ENCODE measurements at places on chromosomes 5 and 9.

DNA sequence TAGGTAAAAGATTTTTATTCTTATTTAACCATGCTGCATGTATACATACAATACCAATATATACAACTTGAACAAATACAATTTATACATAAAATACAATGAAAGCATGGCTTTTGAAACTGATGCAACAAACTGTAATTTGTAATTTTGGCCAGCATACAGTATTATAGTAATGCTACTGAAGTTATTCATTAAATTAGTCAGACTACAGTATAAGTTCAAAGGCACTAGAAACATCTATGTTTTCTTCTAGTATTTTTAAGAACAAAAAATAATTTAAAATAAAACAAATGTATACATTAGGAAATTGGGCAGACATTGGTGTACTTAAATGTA lies 18.8 kb downstream of the IL4 start:
- no peak for DNase-seq

- no peak for DNase-seq
These were observed 2.0 kb downstream of the MYO10 start for GRCh38 chr5:16934123-16934522.

GRCh38 chr9:107273634-107274033 lies 9.4 kb upstream of the RAD23B start:
- DNase-seq: no peak

DNA sequence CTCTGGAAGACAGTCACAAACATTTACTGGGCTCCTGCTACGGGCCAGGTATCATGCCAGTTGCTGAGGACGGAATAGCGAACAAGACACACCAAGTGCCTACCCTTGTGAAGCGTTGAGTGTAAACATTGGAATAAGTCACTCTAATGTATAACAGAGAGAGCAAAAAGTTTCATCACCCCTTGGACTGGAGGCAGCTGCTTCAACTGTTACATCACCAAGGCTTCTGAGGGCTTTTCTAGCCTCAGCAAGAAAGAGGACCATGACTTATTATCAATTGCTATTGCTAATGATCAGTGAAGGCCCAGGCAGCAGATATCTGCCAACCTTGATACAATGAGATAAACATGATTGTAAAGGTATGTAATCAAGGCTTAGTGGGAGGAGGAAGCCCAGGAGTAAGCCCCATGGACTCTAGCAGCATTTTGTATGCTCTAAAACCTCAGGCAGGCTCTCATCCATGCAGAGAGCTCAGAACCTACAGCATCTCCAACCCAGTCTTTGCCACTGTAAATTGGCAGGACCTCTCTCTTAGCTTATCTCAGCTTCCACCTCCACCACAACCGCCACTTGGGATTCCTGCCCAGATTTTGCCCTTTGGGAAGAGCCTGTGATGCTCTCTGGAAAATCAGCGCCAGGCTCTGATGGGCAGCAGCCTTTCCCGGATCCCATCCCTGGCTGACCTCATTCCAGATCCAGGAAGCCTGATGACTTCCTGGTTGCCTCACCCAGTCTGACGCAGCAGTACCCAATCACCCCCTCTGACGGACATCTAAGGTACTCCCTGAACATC lies 54.5 kb downstream of the ADAM19 start:
- no peak for DNase-seq

GRCh38 chr9:121447321-121447834 lies 52.3 kb downstream of the GGTA1 start:
- DNase-seq: no peak

DNA sequence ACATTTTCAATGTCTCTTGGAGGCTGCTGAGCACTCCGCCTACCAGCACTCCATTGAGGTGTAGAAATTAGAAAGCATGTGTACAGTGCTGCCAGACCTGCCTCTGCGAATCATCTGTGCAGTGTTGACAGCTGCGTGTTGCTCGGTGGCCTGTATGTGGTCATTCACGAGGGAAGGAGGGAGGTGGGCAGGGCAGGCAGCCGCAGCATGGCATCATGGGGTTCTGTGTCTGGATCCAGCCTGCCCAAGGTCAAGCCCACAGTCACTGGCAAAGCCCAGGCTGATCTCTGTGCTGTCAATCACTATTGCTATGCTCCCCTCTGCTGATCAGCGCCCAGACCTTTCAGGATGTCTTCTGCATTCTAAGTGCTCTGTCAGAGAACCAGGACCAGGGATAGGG lies 8.0 kb upstream of the PDZD2 start:
- DNase-seq: no peak

DNA sequence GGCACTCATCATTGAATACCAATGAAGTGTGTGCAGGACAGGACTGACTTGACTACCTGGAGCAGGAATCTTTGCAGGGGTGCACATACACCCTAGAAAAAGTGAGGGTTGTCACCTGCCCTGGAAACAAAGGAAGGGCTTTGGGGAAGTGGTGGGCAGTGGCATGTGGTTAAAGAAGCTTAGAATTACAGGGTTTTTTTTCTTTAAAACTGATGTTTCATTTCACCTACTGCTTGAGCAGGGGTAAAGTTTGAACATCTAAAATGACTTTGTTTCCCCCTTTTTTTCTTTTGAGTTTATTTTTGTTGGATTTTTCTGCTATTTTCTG lies 2.0 kb upstream of the KDM3B start:
- no peak for DNase-seq

DNA sequence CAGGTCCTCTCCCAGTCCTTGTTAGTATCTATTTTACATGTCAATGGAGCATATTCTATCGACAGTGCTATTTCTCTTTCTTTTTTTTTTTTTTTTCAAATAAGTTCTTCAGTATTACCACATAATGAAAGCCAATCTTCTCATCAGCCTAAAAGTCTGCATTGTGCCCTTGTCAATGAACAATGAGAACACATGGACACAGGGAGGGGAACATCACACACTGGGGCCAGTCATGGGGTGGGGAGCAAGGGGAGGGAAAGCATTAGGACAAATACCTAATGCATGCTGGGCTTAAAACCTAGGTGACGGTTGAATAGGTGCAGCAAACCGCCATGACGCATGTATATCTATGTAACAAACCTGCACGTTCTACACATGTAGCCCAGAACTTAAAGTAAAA lies 47.7 kb upstream of the TEX48 start:
- DNase-seq: no peak

GRCh38 chr5:180558232-180558631 lies 33.1 kb downstream of the SCGB3A1 start:
- DNase-seq: no peak

- no peak for DNase-seq
These were observed 16.7 kb downstream of the TCF7 start for GRCh38 chr5:134131165-134131564.

- DNase-seq: no peak
These were observed 138.6 kb downstream of the C5orf15 start for GRCh38 chr5:133829786-133830185.

- no peak for DNase-seq
These were observed 136.2 kb downstream of the DMXL1 start for GRCh38 chr5:119207105-119207504.

DNA sequence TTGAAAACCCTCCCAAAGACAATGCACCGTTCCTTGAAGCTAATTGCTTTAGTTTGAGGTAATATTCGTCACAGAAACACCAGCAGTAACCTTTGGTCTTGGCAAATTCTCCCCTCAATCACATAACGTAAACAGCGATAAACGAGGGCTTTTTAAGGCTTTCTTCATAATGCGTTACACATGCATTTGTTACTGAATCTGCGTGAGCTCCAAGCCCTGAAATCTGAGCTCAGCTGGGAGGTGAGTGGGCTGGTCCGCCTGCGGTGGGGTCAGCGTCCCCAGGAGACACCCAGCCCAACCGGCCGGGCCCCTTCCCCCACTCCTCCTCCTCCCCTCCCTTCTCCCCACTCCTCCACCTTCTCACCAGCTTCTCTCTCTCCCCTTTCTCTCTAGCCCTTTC lies 91.1 kb downstream of the BARX1 start:
- no peak for DNase-seq

DNA sequence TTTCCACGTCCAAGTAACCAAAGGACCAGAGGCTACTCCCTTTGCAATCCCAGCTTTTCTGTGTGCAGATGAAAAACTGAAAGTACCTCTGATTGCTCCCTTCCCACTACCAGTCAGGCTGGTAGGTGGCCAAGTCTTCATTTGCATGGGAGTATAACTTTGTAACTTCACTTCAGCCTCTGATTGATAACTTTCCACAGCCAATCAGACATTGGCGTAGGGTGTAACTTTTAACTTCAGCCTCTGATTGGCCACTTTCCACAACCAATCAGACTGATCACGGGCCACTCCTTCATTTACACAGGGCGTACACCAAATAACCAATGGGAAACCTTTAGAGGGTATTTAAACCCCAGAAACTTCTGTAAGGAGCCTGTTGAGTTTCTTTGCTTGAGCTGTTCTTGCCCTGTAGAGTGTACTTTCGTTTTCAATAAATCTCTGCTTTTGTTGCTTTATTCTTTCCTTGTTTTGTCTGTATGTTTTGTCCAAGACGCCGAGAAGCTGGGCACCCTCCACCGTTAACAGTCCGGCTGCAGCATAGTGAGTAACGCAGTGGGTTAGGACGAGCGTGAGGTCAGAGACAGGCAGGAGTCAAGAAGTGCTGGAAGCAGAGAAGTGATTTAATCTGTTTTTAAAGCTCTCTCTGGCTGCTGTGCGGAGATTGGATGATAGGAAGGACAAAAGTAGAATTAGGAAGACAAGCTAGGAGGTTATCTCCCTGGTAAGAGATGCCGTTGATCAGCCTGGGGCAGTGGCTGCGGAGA lies 3.5 kb upstream of the EXOSC2 start:
- DNase-seq: no peak

DNA sequence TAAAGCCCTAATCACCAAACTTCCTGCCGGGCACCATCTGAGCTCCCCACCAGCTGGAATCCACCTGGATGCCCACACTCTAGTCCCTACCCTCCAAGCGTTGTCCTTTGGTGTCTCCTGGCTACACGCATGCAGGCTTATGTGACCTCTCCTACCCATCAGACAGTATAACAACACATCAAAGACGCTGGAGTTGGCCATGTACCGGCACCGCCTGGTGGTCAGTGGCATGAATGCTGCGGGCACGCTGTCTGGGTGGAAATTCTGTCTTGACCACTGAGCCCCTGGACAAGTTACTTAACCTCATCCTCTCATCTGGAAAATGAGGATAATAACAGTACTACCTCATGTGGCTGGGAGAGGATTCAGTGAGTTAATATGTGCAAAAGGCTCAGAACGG lies 23.4 kb upstream of the CORO2A start:
- DNase-seq: no peak

GRCh38 chr5:35046774-35047173 lies 975 bp downstream of the AGXT2 start:
- no peak for DNase-seq

- no peak for DNase-seq
These were observed 15.2 kb downstream of the FOXD1 start for GRCh38 chr5:73433272-73433981.

GRCh38 chr9:34310215-34310614 lies 18.9 kb downstream of the KIF24 start:
- no peak for DNase-seq

DNA sequence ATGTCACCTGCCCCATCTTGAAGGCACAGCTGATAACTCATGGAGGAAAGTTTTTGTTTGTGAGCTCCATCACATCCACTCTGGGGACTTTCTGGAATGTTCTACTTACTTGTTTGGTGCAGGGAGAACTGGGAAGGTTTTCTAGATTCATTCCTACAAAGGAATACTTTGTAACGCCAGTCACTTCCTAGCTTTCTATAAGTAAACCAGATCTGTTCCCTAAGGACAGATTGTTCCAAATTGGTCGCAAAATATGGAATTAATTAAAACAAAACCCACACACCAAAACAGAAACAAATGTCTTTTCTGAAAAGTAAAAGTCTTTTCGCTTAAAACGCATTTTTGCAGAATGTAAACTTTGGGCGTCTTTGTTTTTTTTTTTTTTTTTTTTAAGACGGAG lies 167.6 kb downstream of the PDZD2 start:
- no peak for DNase-seq

GRCh38 chr5:14305045-14305444 lies 161.9 kb downstream of the TRIO start:
- no peak for DNase-seq

DNA sequence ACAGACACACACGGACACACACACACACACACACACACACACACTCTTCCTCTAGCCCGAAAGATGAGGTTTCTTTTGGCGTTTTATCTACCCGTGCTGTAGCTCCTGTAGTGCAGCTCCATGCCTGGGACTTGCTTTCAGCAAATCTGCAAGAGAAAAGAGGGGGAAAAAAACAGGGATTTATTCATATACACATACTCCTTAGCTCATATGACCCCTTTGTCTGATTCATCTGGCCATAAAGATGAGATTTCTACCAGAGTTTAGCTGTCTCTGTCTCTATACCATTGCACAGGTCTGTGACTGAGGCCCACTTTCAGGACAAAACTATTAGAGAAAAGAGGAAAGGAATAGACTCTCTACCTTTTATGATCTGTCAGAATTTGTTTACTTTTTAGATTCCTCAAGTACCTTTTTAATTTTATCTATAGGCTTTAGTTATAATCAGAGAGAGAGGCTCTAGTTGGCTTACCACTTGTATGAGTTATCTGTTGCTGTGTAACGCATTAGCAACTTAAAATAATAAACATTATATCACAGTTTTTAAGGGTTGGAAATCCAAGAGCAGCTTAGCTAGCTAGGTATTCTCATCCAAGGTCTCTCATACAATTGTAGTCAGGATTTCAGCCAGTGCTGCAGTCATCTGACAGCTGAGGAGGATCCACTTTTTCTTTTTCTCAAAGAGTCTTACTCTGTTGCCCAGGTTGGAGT lies 14.7 kb downstream of the SNX2 start:
- DNase-seq: no peak

DNA sequence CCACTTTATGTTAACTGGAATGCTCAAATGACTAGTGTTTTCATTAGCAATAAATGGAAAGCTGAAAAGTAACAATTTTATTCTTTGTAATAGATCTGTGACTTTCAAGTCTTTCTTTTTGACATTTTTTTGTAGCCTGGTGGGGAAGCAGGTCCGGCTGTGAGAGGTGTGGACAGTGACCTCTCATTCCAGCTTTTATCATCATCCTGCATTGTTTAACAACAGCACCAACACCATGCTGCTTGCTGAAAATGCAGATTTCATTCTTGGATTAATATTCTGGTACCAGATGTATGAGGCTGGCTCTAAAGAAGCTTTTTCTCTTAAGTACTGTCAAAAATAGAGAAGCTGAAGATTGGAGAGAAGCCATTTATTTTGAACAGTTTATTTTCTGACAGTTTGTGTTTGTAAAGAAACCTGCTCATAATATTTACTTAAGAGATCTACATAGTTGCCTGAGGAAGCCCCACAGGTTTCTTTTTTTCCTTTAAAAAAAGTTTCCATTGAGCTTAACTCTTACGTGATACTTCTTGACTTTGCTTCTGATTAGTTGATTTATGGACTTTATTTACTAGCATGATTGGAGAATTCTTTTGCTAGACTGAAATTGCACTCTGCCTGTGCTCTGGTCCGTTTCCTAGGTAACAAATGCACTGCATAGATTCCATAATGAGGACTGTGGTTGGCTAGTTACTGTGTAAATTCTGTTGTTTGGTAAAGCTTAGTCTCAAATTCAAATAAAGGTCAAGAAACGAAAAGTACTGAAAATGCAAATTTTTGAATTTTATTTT lies 3.4 kb downstream of the KIAA1958 start:
- DNase-seq: no peak

GRCh38 chr5:21817668-21818369 lies 1035.3 kb downstream of the CDH12 start:
- DNase-seq: no peak

Measured in activated CD4-positive, alpha-beta T cell treated with anti-CD3 and anti-CD28 coated beads for 1 hour (primary cell).